Activated CD8-positive, alpha-beta T cell treated with anti-CD3 and anti-CD28 coated beads, Interleukin-2, amount 10 ng/mL, durations not matched to agents 7 days and 5 days (primary cell): ENCODE measurements at places on chromosomes 1 and 21.

DNA sequence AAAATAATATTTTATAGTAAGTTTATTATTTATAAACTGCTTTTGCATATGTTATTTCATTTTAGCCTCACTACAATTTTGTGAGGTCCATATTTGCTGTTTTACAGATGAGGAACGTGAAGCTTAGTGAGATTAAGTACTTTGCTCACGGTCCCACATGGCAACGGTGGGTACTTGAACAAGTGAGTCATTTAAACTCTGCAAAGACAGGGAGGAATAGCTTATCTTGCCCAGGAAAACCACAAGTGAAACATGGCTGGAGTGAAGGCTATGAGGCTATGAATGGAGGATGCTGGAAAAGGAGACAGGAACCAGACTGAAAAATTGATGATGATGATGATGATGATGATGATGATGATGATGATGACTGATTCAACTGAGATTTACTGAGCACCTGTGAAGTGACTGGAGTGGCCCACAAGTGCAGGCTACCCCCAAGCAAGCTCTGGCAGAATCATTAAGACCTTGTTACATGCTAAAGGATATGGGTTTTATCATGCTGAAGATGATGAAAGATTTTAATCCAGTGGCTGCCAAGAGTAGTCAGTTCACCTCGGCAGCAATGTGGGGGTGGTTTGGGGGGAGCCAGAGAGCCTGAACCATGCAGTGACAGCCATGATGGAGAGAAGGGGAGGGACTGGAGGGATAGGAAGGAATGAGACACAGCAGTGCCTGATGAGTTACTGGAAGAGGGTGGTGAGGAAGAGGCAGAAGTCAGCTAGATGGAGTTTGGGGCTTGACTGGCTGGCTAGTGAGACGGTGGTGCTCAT, 1.4 kb upstream of the ABCA4 start:
- DNase-seq, result no peak
- H3K36me3 ChIP-seq, result no peaks in the 10 kb centered on the region
- H3K4me1 ChIP-seq, result no peaks in the 10 kb centered on the region
- H3K4me3 ChIP-seq, result no peak overlapping the region

GRCh38 chr1:43935711-43936427, 2.3 kb downstream of the ARTN start:
- H3K27ac ChIP-seq, result no peak overlapping the region
- peaks cover 20% of the 10 kb centered on the region for H3K27me3 ChIP-seq
- no peak overlapping the region for H3K4me3 ChIP-seq
- H3K4me1 ChIP-seq, result peaks cover 23% of the 10 kb centered on the region
- DNase-seq, result no peak

DNA sequence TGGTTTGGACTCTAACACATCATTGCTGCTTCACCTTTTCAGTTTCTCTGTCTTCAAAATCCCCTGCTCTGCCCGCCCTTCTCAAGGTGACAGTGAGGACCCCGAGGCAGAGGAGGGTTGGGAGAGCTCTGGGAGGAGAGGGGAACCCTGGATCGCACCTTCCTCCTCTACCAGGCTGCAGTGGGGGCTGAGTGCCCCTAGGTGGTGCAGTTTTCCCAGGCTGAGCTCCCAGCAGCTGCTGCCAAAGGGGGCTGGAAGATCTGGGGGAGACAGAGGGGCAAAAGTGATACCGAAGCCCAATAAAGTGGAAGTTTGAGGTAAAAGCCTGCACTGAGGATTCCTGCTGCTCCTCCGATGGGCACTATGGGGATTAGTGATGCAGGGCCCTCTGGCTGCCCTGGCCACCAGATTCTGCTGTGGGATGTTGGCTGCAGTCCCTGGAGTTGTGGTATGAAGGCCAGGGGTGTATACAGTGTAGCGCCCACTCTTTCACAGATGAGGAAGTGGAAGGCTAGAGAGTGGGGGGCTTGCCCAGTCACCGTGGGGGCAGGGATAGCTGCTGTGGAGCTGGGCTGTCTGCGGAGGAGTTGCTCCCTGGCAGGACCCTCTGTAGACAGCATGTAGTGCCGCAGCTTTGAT, 40.7 kb upstream of the SCMH1 start:
- DNase-seq, result peak; percentile 35
- H3K4me1 ChIP-seq, result no peaks in the 10 kb centered on the region
- no peak overlapping the region for H3K4me3 ChIP-seq

DNA sequence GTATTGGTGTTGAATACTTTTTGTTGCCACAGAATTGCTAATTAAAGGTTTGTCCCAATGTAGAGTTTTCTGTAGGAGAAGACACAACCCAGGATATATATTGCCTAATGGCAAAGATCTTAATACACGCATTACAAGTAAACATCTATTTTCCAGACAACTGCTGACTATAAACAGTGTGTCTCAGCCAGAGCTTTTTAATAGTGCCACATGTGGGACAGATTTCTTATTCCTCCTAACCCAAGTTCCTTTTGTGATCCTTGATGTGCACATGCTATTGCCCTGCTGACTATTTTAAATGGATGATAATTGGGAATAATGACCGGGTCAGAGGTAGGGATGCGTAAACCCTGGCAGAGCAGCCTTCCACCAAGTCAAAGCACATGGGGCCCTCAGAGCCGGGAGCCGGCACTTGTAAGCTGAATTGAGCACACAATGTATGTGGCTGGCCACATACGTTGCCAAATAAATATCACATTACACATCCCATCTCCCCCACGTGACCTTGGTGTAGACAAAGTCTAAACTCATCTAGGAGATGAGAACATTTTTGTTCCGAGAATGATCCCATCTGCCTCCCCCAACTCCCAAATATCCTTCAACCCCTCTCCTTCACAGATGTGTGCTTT, 209.8 kb upstream of the NFIA start:
- peaks cover 3% of the 10 kb centered on the region for H3K27me3 ChIP-seq
- no peak for DNase-seq
- no peaks in the 10 kb centered on the region for H3K4me1 ChIP-seq
- no peak overlapping the region for H3K4me3 ChIP-seq
- H3K36me3 ChIP-seq, result no peaks in the 10 kb centered on the region
- H3K27ac ChIP-seq, result no peak overlapping the region

DNA sequence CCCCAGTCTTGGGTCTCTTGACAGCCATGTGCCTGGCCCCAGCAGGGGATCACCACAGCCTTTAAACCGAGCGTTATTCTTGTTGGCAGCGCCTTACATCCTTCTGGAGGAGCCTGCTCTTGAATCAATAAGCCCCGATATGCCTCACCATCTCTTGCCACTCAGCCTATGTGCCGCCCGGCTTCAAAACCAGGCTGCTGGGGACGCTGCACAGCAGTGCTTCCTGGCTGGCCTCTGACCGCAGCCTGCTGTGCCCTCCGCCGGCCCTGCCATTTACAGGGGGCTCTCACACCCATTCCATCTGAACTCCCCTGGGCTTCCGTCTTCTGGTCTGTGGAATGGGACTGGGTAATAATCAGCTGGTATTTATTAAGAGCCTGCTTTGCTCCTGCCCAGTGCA, 3.0 kb upstream of the PEX10 start:
- peaks cover 8% of the 10 kb centered on the region for H3K36me3 ChIP-seq
- H3K27ac ChIP-seq, result peak overlapping the region; percentile 94
- H3K27me3 ChIP-seq, result no peaks in the 10 kb centered on the region
- H3K4me3 ChIP-seq, result peak overlapping the region; percentile 88
- DNase-seq, result no peak
- peaks cover 48% of the 10 kb centered on the region for H3K4me1 ChIP-seq

GRCh38 chr1:203346060-203346768, 4.7 kb downstream of the FMOD start:
- H3K36me3 ChIP-seq, result no peaks in the 10 kb centered on the region
- DNase-seq, result no peak
- H3K27ac ChIP-seq, result no peak overlapping the region
- peaks cover 25% of the 10 kb centered on the region for H3K27me3 ChIP-seq

- H3K27me3 ChIP-seq, result peaks cover 54% of the 10 kb centered on the region
- H3K4me3 ChIP-seq, result peak within 1 kb of the TSS; percentile 38
- peaks cover 24% of the 10 kb centered on the region for H3K4me1 ChIP-seq
- peak; percentile 81 for DNase-seq
Measured at GRCh38 chr1:29235955-29236711, at the start of gene PTPRU. PTPRU (plus strand) TSS chr1:29236522; CDS start chr1:29236645, 123 bp downstream.

DNA sequence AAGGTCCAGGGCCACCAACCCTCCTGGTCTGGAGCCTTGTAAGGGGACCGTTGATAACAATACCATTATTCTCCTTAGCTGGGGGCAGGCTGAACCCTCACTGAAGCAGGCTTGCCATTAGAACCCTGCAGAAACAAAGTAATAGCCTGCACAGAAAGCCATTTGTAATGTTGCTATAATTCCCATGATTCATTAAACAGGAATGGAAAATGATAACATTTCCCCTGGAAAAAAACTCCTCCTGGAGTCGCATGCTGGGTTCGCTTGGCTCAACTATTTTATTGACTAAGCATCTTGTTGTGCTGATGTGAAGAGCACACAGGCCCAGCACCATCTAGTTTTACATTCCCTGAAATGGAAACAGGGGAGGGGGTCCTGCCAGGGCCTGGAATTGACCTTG, 155.6 kb upstream of the CSF3R start:
- H3K4me3 ChIP-seq, result no peak overlapping the region
- H3K4me1 ChIP-seq, result no peaks in the 10 kb centered on the region
- DNase-seq, result no peak
- no peak overlapping the region for H3K27ac ChIP-seq
- H3K36me3 ChIP-seq, result no peaks in the 10 kb centered on the region

DNA sequence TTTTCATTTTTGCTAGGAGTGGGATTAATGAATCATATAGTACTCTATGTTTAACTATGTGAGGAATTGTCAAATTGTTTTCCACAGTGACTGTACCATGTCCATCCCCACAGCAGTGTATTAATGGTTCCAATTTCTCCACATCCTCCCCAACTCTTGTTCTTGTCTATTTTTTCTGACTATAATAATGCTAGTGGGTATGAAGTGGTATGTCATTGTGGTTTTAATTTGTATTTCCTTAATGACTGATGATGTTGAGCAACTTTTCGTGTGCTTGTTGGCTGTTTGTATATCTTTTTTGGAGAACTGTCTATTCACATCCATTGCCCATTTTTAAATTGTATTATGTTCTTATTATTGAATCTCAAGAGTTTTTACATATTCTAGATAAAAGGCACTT, 10.0 kb upstream of the KPRP start:
- no peak for DNase-seq
- no peaks in the 10 kb centered on the region for H3K4me1 ChIP-seq
- H3K36me3 ChIP-seq, result no peaks in the 10 kb centered on the region
- no peak overlapping the region for H3K27ac ChIP-seq

DNA sequence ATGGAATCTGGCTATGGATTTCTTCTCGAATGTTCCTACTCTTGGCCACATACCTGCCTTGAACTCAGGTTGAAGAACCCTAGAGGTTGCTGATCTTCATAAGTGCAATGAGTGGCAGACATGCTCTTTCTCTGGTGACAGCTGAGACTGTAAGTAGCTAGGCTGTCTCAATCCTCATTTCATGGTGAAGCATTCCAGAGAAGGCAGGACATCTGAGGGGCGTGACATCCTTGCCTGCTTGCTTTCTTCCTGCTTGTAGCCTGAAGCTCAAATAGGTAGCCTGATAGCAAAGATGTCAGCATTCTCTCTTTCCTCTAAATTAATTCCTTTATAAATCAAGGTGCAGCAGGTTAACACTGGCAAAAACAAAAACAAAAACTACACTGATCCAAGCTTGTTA, 114.6 kb upstream of the MAGI3 start:
- no peaks in the 10 kb centered on the region for H3K4me1 ChIP-seq
- no peak for DNase-seq
- H3K4me3 ChIP-seq, result no peak overlapping the region
- no peak overlapping the region for H3K27ac ChIP-seq
- peaks cover 26% of the 10 kb centered on the region for H3K27me3 ChIP-seq
- H3K36me3 ChIP-seq, result no peaks in the 10 kb centered on the region

DNA sequence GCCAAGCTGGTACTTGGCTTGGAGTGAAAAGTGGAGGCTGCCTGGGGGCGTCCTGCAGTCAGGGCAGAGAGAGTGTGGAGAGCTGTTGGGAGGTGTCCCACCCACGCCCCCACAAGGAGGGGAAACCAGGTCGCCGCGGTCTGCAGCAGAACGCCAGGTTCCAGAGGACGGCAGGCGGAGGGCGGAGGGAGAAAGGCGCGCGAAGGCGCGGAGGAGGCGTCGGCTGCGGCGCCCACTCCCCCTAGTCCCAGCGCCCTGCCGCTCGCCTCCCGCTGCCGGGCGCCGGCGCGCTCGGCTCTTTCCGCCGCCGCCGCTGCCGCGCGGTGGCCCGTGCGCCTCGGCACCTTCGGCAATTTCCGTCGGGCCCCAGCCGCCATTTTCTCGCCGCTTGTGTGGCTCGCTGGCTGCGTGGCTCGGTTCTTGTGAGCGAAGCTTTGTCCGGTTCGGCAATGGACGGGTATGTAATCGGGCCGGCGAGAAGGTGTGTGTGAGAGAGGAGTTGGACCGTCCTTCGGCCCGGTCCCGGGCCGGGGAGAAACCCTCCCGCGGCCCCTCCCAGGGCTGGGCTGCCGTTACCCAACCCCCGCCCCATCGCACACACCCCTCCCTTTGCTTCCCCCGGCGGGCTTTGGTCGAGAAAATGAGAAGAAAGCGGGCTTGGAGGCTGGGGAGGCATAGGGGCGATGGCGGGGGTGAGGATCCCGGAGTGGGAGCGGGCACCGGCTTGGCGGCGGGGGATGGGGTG, at the start of gene PTBP2:
TSS of gene PTBP2 (plus strand) at position 369 of the 745 bp plus-strand sequence. CDS start at position 450, 81 bp downstream.
- peak within 1 kb of the TSS; percentile 93 for H3K4me3 ChIP-seq
- peaks cover 18% of the 10 kb centered on the region for H3K36me3 ChIP-seq
- H3K4me1 ChIP-seq, result peaks cover 24% of the 10 kb centered on the region
- H3K27me3 ChIP-seq, result peaks cover 7% of the 10 kb centered on the region
- H3K27ac ChIP-seq, result peak within 1 kb of the TSS; percentile 93
- DNase-seq, result peak; percentile 86
